NCI-H2171 (cell line): ENCODE measurements at places on chromosomes 2 and 18.
A peak's percentile ranks its signal among the peaks of the same experiment; 100 is the strongest.

- DNase-seq, result no peak
Measured at GRCh38 chr18:59959606-59960005, 59.8 kb downstream of the PMAIP1 start.

GRCh38 chr18:46324087-46324955, 220.1 kb downstream of the HAUS1 start:
- DNase-seq, result peak; percentile 23

- DNase-seq, result peak; percentile 74
Measured at GRCh38 chr2:26521054-26521912, 43.4 kb upstream of the OTOF start.

GRCh38 chr18:9835825-9836224, 49.9 kb upstream of the TXNDC2 start:
- DNase-seq, result no peak

GRCh38 chr2:75707901-75708300, 2.8 kb downstream of the GCFC2 start:
- no peak for DNase-seq

DNA sequence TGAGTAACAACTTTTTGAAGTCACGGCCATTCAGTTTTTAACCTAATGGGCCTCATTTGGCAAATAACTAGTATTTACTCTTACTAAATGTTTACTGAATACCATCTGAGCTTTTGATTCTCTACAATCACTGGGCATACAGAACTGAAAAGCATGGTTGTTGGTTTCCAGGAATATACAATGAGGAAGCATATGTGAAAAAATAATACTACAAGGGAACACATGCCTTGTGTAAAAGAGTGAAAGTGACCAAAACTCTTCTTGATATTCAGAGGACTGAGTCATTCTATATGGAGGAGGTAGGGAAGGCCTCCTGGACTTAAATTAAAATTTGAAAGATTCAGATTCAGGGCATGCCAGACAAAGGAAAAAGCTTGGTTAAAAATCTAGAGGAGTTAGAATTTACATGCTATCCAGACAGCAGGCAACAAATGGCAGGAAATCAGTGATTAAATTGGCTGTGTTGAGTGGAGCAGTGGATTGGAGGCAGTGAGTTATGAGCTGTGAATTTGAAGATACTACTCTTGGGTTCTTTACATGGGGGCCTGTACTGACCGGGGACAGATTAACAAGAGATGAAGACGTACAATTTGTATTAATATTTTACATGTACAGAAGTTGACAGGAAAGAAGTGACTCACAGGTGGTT, 53.6 kb upstream of the NRXN1 start:
- no peak for DNase-seq

- DNase-seq, result peak; percentile 42
Measured at GRCh38 chr2:218398437-218399390, 954 bp upstream of the CTDSP1 start.

DNA sequence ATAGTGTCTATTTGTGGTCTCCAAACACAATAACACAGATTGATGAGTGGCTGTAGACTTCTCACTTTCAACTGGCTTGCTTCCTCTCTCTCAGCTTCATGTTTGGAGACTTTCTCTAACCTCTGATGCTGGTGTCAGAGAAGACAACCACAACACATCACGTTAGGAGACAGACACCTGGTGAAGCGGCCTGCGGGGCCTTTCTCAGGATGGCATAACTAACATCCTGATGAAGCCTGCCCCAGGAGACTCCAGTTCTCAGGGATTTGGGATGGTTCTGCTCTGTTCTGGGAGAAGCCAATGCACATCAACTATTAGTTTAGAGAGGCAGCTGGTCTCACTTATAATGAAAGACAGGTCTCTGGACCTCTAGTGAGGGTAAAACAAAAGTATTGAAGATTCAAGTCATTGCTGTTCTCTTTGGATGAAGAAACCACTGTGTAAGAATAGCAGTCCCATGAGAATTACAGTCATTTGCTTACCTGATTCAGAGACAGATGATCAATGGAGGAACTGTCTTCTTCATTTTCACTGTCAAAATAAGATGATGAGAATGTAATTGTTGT, 2.0 kb downstream of the IL1A start:
- DNase-seq, result no peak
